ENCODE measurements at places on chromosomes 7 and 10. TPM values are rescaled to one million over a fixed set of nuclear protein-coding genes. Genes with fewer than 3 reads are reported as not detected.

GRCh38 chr10:33137356-33138005 is 179.5 kb upstream of the ITGB1 start:
- peak; percentile 69 for DNase-seq

DNA sequence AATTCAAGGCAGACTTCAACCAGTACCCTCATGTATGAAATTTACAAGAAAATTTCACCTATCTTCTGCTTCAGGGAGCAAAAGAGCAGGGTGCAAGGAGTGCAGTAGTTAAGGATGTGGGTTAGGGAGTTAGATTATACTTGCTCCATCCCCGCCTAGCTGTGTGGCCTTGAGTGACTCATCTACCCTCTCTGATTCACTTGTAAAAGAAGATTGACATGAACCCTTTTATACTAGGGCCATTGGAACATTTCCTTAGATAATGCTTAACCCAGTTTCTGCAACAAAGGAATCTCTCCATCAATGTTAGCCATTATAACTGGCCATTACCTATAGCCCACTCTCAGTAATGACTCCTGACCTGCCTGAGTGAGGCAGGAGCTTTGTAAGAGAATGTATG is 10.2 kb upstream of the HSPA12A start:
- DNase-seq = peak; percentile 28

DNA sequence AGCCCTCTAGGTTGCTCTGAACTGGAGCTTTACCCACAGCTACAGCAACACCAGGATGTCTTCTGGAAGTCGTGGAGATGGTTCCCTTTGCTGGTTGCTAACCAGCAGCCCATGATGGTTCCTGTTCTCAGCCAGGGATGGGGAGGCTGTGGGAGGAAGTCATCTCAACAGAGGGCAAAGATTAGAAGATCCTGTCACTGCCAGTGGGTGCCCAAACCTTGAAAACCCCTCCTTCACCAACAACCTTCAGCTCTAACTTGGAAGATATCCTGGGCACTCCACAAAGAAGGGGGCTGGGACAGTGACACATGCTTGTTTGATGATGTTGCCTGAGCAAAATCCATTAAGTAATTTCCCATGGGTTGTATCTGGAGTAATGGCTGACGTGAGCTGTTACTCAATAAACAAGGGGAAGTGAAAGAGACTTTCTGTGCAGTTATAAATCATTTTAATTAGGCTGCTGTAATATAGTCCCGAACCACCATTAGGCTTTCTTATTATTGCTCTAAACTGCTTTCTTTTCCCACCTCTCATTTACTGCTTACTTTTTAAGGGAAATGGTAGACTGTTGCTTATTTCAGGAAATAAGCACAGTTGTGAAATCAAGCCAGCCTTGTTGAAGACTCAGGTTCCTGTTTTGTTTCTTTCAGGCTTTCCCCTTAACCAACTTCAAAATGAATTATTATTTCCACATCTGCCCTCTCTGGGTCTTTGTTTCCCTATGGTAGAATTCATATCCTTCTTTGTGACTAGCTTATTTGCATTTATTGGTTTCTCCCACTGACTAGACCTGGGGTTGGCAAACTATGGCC is 124.8 kb downstream of the PPP1R17 start:
- peak; percentile 21 for DNase-seq

GRCh38 chr10:104028146-104028545 is 57.5 kb downstream of the COL17A1 start:
- DNase-seq = peak; percentile 20

- no peak for DNase-seq
Observed at GRCh38 chr10:25157650-25158049, 17.2 kb upstream of the GPR158 start.

- DNase-seq = no peak
Observed at GRCh38 chr10:85921789-85922188, 444.8 kb downstream of the GRID1 start.

DNA sequence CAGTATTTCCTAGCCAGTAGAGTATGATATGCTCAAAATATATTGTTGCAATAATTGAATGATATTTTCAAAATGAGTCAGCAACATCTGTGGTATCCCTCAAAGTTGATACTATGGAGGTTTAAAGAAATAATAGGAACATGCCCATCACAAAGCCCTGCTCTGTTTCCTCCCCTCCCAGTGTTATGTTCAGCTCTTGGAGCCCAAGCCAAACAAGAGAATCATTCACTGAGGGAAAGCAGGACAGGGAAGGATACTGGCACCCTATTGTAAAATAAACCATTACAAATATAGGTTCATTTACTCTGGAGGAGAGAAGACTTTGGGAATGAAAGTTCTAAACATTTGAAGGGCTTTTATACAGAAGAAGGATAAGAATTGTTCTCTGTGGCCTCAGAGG is 37.6 kb downstream of the SORCS3 start:
- DNase-seq = no peak

GRCh38 chr7:33754933-33755928 is 150.1 kb upstream of the BMPER start:
- DNase-seq = no peak

GRCh38 chr10:35413985-35414861 is 77.9 kb downstream of the CCNY start:
- no peak for DNase-seq

DNA sequence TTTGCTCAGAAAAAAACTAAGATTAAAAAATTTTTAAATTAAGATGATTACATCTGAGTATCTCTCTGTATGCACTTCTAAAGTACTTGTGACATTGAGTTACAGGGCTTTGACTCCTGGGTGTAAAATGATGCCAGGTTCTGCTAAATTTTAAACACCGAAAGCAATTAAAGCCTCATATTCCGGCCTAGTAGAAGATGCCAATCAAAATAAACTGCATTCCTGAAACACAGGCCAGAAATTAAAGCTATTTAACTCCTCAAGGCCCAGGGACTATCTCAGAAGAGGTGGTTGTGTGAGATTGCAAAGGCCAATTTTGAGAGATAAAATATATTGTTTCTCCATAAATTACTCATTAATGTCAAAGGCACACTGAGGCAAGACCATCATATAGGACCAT is 388.3 kb downstream of the KIF20B start:
- no peak for DNase-seq

- no peak for DNase-seq
Observed at GRCh38 chr7:70654979-70655378, 477.0 kb upstream of the GALNT17 start.

- no peak for DNase-seq
Observed at GRCh38 chr10:69225681-69226080, 5.5 kb downstream of the HKDC1 start.

DNA sequence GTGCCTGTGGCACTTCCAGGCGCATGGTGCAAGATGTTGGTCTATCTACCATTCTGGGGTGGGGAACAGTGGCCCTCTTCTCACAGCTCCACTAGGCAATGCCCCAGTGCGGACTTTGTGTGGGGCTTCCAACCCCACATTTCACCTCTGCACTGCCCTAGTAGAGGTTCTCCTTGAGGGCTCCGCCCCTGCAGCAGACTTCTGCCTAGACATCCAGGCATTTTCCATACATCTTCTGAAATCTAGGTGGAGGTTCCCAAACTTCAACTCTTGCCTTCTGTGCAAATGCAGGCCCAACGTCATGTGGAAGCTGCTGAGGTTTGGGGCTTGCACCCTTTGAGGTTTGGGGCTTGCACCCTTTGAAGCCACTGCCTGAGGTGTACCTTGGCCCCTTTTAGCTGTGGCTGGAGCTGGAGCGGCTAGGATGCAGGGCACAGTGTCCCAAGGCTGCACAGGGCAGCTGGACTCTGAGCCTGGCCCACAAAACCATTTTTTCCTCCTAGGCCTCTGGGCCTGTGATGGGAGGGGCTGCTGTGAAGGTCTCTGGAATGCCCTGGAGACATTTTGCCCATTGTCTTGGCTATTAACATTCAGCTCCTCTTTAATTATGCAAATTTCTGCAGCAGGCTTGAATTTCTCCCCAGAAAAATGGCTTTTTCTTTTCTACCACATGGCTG is 130.6 kb upstream of the EFCAB10 start:
- no peak for DNase-seq

DNA sequence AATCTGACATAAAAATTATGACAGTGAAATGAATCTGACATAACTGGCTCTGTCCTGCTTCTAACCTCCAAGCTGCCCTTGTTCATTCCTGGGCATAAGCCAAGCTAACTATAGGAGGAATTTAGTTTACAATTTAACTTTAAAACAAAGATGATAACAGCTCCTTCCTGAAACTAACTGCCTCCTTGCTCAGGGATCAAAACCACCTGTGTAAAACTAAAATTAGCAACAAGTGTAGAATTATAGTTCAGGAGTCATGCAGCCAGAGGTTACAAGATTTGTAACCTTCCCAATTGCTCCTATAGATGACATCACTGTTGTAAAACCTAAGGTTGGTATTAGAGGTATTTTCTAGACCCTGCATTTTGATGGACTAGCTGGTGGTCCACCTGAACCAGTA is 256.4 kb upstream of the POM121L12 start:
- DNase-seq = no peak

DNA sequence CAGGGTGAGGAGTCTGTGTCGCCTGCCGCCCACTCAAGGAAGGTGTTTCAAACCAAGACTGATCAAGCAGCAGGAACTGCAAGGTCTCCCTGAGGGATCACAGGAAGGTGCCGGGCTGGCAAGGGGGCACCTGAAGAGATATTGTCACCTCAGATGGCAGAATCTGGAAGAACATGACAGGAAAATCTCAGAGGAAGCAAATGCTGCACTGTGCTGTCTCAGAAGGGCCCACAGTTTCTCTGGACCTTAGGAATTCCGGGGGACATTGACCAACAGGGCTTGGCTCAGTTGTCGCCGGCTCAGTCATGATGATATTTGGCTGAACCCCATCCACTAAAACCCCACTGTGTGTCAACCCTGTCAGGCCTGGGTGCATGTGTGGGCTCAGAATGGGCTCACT is 31.9 kb upstream of the GPR26 start:
- no peak for DNase-seq

DNA sequence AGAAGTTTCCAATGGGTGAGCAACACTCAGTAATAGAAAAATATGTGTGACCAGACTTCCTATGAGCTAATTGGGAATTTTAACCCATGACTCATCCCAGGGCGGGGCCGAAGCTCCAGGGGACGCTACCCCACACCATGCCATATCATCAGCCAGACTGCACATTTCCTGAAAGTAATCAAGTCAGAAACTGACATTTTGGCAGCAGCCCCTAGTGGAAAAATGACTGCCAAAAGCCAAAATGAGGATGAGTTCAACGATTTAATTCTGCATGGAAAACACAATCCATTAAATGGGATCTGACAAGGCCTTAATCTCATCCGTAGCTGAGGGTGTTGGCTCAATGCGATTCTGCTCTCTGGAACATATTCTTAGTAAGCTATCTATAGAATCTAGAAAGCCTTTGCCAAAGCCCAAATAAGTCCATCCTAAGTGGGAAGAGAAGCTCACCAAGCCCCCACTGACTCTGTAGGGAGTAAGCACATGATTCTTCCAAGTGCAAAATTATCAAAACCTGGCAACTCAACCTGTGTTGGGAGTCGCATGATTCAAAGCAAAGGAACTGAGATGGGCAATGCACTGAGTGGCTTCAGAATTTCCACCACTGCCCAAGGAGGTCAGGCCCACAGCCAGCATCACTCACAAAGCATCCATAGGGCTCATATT is 93.1 kb upstream of the PDE1C start:
- DNase-seq = peak; percentile 94

DNA sequence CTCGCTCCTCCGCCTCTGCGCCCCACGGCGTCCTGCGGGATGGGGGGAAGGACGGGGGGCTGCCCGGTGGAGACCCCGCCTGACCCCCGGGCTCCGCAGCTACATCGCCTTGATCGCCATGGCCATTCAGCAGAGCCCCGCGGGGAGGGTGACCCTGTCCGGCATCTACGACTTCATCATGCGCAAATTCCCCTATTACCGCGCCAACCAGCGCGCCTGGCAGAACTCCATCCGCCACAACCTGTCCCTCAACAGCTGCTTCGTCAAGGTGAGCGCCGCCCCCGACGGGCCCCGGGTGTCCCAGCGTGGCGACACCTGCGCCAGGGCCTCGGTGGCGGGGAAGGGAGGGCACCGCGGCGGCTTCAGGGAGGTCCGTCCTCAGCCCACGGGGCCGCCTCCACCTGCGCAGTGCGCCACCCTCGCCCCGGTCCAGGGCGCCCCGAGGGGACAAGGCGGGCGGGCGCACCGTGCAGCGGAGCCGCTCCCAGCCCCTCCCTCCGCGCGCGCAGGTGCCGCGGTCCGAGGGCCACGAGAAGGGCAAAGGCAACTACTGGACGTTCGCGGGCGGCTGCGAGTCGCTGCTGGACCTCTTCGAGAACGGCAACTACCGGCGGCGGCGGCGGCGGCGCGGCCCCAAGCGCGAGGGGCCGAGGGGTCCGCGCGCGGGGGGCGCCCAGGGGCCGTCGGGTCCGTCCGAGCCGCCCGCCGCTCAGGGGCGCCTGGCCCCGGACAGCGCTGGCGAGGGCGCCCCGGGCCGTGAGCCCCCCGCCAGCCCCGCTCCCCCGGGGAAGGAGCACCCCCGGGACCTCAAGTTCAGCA is 793 bp downstream of the FOXL3 start:
- DNase-seq = no peak

DNA sequence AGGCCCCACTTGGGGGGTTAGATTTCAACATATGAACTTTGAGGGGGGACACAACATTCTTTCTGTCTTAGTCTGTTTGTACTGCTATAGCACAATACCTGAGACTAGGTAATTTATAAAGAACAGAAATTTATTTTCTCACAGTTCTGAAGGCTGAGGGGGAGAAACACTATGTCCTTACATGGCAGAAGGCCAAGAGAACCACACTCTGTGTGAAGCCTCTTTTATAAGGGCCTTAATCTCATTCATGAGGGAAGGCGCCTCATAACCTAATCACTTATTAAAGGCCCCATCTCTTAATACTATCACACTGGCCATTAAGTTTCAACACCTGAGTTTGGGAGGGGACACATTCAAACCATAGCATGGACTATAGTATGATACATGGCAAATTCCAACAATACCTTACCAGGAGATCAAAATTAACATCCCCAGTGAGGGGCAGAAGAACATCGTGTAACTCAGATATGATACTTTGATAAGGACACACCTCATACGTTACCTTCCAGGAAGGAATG is 9.3 kb upstream of the PDLIM1 start:
- no peak for DNase-seq

- DNase-seq = no peak
Observed at GRCh38 chr7:40883826-40884225, 749.0 kb downstream of the SUGCT start.

DNA sequence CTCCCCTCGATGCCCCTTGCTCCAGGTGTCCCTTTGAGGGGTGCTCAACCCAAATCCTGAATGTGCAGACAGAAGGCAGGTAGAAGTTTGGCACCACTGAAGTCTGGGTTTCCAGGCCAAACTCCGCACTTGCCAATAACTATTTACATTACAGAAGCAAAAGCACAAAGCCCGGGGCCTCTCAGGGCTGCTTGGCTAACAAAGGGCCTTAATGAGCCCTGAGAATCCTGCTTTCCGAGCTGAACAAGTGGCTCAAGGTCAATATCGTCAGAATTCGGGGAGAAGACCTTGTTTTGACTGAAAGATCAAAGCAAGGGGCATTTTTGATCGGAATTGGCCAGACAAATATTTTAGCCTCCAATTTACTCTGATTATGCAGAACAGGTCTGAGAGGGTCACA is 189.9 kb downstream of the HERPUD2 start:
- DNase-seq = no peak

- DNase-seq = no peak
Observed at GRCh38 chr10:116857156-116857555, 7.9 kb downstream of the ENO4 start.

Gene RPEL1
- not detected for total RNA-seq

Gene GRID2IP
- not detected for total RNA-seq

Gene STEAP4
- total RNA-seq = 1.7 TPM

Gene ACHE
- total RNA-seq = 1.3 TPM

Gene PRLHR
- total RNA-seq = not detected

Gene ODAD2
- 3.4 TPM for total RNA-seq

Gene TMEM184A
- total RNA-seq = 23.1 TPM

Gene C7orf33
- not detected for total RNA-seq

Gene BMPER
- 0.06 TPM for total RNA-seq

Gene ITPRID1
- not detected for total RNA-seq

Gene PPP1R17
- total RNA-seq = not detected

Gene PSPH
- 66.3 TPM for total RNA-seq
